Fibroblast of skin of left quadriceps (primary cell): ENCODE measurements at places on chromosomes 1 and 21.

DNA sequence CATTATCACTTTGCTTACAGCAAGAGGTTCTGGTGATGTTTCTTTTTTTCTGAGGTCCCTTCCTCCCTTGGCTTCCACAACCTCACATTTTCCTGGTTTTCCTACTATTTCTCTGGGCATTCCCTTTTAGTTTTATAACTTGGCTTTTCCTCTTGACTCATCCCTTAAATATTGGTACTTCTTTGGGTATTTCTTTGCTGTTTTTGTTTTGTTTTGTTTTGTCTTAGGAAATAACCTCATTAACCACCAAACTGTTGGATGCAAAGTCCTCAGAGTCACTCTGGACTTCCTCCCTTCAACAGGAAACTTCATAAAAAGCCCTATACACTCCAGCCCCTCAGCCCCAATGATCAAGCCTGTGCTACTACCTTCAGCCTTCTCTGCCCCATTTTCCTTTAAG is 211.1 kb downstream of the DUSP10 start:
- no peak for DNase-seq

DNA sequence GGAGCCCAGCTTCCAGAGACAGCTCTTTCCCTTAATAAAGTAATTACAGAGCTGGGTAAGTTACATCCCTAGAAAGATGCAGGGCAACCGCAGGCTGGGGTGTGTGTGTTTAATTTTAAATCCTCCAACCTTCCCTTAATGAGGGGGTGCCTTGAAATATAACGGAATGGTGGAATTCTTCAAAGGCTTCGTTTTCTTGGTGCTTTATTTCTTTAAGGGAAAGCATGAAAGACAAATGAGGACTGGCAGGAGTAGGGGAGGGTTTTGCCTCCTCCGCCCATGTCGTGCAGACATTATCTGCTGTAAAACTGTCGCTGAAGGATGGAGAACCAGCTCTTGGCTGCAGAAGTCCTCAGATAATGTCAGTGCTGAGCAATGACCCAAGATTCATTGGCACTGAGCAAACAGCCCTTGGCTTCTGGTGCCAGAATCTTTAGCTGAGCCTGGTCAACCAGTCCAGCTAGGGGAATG is 15.5 kb downstream of the SLC6A17 start:
- DNase-seq = no peak

- no peak for DNase-seq
Observed at GRCh38 chr21:41378849-41379248, 17.0 kb downstream of the MX2 start.

DNA sequence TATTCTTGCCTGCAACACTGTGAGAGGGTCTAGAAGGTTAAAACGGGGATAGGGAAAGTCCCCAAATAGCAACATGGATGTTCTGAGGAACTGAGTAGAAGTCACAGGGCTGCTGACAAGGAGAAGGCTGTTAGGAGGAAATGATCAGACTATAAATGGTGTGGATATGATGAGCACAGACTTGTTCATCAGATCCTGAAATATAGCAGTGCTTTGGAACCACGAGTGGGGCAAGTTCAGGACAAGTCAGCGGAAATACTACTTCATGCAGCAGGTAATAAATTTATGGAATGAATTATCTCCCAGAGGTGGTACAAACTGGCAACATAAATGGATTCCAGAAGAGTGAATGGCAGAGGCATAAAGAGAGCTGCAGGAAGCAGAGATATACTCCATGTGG is 3.2 kb upstream of the KIAA0040 start:
- no peak for DNase-seq

DNA sequence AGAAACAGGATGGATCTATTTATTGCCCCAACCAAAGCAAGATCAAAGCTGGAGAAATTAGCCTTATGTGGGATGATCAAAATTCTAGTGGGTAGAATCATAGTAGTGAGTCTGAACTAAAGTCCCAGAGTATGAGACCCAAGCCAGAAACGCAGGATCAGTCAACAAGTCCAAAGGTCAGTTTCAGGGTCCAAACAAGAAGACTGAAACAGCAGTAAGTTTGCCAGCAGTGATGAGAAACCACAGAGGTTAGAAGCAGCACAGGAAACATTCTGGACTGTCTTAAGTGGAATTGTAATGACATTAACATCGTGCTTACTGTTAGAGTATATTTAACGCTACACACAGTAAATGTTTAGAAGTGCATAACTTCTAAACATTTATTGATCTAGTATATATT is 251.0 kb downstream of the LRRIQ3 start:
- no peak for DNase-seq
